ENCODE measurements at places on chromosomes 16 and 17.

GRCh38 chr17:29045734-29046472, 3.0 kb downstream of the PIPOX start:
- no peak for DNase-seq

DNA sequence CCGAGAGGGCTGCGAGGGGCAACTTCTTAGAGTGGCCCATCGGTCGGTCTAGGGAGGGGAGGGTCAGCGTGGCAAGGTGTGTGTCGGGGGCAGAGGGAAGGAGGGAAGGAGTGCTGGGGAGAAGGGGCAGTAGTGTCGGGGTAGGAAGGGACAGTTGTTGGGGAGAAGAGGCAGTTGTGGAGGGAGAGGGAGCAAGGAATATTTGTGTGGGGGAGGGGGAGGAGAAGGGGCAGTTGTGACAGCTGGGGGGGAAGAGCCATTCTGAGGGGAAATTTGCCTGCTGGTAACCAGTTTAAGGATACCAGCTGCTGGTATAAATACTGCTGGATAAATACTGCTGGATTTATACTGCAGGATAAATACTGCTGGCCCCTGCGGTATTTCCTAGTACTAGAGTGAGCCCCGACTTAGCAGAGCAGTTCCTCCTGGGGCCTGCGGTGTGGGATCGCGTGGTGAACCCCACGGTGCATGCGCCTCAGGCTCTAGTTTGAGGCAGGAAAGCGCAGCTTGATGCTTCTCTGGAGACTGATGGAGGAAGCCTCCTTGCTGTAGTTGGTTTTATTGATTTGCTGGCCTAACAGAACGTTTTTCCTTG, 309 bp downstream of the DNAH2 start:
- no peak for DNase-seq

DNA sequence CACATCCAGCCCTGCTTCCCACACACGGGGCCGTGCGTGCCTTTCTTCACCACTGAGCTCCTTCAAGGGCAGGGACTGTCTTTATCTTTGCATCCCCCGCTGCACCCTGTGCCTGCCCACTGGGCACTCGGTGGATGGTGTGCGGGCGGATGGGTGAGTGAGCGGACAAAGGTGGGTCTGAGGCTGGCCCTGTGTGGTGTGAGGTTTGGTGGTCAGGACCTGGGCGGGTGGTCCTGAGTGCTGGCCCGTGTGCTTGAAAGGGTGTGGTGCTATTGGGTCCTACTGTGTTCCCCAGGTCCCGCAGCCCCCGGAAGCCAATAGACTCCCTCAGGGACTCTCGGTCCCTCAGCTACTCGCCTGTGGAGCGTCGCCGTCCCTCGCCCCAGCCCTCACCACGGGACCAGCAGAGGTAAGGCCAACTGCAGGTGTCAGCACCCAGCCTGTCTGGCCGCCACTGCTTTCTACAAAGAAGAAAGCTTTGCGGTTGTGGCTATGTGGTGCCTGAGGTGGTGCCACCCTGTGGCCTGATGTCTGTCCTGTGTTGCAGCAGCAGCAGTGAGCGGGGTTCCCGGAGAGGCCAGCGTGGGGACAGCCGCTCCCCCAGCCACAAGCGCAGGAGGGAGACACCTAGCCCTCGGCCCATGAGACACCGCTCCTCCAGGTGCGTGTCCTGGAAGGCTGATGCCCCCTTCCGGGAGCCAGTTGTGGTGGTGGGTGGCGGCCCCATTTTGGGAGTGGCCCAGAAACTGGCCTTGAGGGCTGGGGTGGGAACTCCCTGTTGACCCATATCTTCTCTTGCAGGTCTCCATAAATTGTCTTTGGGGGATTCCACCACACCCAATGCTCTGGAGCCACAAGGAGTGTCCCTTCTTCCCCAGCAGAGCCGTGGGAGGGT, 6.8 kb downstream of the ELOB start:
- DNase-seq: no peak

DNA sequence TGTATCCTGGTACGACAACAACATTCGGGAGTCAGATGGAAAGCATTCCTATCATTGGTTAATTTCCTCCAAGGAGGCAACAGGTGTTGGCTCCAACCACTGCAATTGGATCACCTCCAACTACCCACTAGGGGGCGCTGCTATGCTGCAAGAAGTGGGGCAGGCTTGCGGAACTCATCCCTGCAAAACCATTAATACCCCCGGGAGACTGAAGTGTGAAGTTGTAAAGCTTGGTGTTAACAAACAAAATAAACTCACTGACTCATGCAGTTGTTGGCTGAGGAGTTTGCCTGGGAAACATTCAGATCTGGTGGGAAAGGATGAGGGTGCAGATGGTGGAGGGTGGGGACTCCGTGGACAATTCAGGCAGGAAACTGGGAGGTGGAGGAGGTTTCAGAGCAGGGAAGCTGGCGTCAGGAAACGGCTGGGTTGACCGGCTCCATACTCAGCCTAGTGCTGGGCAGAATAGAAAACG, 84.9 kb downstream of the HS3ST2 start:
- DNase-seq: peak; percentile 18

DNA sequence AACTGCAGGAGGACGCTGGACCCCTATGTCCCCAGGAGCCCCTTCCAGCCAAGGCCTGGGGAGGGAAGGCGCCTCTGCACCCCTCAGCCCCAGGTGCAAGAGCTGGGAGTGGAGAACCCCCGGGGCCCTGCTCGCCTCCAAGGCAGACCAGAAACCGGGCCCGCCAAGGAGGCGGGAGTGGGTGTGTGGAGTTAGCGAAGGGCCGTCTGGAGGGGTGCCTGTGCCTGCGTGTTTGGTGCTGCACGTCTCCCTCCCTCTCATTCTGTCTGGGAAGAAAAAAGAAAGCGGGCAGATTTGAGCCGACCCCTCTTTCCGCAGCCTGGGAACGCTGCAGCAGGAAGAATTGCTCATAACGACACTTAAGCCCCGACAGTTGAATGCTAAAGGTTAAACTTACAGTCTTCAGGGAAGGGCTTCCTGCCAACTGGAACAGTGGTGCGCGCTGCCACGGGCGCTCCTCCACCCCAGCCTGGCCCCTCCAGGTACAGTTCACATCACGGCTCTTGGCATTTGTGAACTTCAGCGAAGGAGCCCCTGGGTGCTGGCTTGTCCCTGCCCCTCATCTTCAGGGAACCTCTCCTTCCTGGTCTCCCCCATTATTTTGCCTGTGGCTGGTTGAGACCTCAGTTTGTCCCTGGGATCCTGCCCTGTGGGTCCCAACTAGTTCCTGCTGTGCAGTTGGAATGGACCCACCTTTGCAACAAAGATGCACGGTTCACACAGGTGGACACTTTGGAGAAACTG, 19.2 kb upstream of the ZFHX3 start:
- no peak for DNase-seq

- no peak for DNase-seq
Measured at GRCh38 chr17:78266771-78267170, 35.3 kb downstream of the TMEM235 start.

DNA sequence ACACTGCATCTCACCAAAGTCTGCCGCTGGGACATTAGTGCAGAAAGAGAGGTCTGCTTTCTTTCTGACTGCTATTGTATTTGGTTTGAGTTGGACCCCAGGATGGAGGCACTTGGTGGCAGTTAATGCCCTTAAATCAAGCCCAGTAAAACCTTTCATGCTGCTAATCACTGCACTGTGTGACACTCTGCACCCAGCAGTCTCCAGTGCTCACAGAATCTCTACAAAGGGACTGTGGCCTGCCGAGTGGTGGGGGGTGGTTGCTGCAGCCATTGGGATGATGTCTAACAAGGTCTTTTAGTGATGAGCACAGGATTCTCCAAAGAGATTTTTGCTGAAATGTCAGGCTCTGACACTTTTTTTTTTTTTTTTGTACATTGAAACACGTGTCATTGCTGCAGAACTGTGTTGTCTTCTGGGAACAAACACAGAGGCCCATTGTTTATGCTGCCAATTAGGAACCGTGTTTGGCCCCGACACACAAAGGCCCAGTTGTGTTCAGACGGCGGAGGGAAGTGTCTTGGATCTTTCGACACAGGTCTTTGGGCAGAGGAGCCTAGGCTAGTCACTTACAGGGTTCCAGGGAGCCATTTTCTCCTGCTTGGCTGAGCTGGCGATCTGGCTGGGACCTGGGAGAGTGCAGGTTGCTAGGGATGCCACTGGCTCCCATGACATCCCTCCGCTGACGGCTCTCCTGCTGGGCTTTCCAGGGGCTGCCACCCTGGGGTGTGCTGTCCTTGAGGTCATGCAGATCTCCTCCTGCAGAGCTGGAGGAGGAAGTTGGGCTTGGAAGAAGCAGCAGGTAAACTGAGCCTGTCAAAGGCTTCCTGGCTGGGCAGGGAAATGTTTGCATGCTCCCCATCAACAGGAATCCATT, 16.2 kb upstream of the TNRC6C start:
- no peak for DNase-seq

DNA sequence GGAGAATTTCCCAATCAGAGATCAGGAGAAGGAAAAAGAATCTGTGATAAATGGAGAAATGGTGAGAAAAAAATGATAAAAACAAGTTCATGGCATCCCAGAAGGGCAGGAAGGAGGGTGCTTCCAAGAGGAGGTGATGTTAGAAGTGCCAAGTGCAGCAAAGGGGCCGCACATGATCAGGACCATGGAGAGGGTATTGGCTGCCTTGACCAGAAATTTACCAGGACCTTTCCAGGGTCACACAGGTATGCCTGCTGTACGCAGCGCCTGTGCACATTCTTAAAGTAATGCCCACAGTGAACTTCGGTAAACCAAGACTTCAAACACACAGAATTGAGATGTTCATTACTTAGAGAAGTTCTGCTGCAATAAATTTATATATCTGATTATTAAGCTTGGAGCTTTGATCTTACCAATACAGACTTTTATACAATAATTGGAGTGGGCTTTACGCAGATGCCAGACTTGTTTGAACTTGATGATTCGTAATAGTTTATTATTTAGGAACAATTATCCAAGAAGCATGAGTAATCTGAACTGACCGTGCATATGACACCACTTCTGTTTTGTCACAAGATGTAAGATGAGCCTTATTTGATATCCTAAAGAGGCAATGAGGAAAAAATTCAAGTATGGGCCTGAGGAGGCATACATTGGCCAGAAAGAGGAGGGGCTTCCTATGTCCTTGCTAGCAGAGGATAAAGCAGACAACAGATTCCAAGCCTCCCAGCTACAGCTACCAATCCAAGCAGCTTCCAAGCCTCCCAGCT, 2.2 kb upstream of the KRT33A start:
- DNase-seq: no peak

GRCh38 chr16:30119428-30119827, 3.6 kb downstream of the MAPK3 start:
- DNase-seq: no peak
